Testis (tissue), 5 donors: ENCODE measurements at places on chromosomes 7 and 10. TPM values are rescaled to one million over a fixed set of nuclear protein-coding genes. Genes with fewer than 3 reads are reported as not detected.

ZCCHC24 gene
- total RNA-seq, result 38.6 TPM

TRIM74 gene
- total RNA-seq, result 3.3 TPM

KLF14 gene
- 0.93 TPM for total RNA-seq

CYP2E1 gene
- 9.6 TPM for total RNA-seq

ADCYAP1R1 gene
- total RNA-seq, result 4.8 TPM

GRID2IP gene
- total RNA-seq, result 1.9 TPM

CYP2C18 gene
- 1.1 TPM for total RNA-seq

DNA sequence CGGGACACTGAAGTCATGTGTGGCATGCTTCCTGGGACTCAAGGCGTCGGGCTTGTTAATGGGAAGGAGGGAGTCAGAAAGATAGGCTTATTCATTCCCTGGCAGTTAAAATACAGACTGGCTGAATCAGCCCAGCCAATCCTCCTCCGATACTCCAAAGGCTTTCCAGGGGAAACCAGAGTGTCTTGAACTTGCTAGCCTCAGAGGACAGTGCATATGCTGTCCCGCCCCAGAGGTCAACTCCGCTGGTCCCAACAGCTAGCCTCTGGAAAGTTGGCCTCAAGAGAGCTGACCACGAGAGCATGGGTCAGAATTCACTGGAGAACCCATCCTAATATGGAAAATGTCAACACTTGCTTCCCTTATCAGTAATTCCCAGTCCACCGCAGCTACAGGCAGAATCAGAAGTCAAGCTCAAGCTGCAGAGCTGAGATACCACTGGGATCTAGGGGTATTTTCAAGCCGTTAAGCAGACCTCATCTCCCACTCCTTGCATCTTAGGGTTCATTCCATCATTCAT lies 43.0 kb downstream of the ELMO1 start:
- H3K27ac ChIP-seq, result no peak overlapping the region
- H3K4me3 ChIP-seq, result no peak overlapping the region
- peak; percentile 52 for DNase-seq
- no peaks in the 10 kb centered on the region for H3K27me3 ChIP-seq
- peaks cover 15% of the 10 kb centered on the region for H3K4me1 ChIP-seq

GRCh38 chr7:4207011-4207410 lies 475.1 kb upstream of the FOXK1 start:
- H3K4me1 ChIP-seq, result no peaks in the 10 kb centered on the region
- DNase-seq, result no peak
- H3K27ac ChIP-seq, result no peak overlapping the region

- H3K27me3 ChIP-seq, result no peaks in the 10 kb centered on the region
- no peak overlapping the region for H3K27ac ChIP-seq
- DNase-seq, result no peak
- H3K4me3 ChIP-seq, result no peak overlapping the region
Observed at GRCh38 chr7:70775570-70776156, 356.3 kb upstream of the GALNT17 start.

- no peaks in the 10 kb centered on the region for H3K36me3 ChIP-seq
- DNase-seq, result no peak
- no peak overlapping the region for H3K27ac ChIP-seq
- H3K4me3 ChIP-seq, result no peak overlapping the region
- no peaks in the 10 kb centered on the region for H3K27me3 ChIP-seq
- H3K4me1 ChIP-seq, result no peaks in the 10 kb centered on the region
Observed at GRCh38 chr7:130452951-130453350, 12.1 kb upstream of the CEP41 start.

DNA sequence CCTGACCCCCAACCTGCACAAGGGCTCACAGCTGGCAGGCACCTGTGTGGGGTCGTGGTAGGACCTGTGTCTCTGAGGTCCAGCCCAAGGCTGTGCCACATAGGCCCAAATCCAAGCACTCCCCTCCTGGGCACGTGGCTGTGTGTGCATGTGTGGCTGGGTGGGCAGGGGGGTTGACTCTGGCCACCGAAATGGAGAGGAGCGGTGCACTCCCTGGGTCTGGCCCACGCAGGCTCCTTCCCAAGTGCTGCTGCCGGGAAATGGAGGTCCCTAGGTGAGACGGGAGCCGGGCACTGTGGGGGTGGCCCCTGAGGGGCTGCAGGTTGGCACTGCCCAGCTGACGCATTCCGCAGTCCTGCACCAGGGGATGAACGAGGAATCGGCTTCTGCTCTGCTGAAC lies 528.1 kb downstream of the DNAJB6 start:
- H3K4me1 ChIP-seq, result no peaks in the 10 kb centered on the region
- no peak overlapping the region for H3K4me3 ChIP-seq
- DNase-seq, result no peak
- H3K27me3 ChIP-seq, result no peaks in the 10 kb centered on the region

DNA sequence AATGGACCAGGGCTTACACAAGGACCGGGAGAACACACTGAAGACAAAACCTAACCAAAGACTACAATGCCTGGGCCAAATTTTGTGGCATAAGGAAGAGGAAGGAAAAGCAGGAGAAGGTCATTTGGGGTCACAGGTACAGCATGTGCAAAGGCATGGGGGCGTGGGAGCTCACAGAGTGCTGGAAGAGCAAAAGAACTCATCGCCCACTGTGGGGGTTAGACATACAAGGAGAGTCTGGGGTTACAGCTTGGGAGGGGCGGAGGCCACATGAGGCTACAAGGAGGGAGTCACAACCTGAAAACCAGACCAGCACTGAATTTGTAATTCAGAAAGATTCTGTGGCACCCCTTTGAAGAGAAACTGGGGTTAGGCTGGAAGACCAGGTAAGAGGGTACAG lies 9.7 kb downstream of the PUS7 start:
- no peaks in the 10 kb centered on the region for H3K27me3 ChIP-seq
- no peak overlapping the region for H3K4me3 ChIP-seq
- no peaks in the 10 kb centered on the region for H3K36me3 ChIP-seq
- H3K27ac ChIP-seq, result no peak overlapping the region
- no peaks in the 10 kb centered on the region for H3K4me1 ChIP-seq

GRCh38 chr10:89888321-89889070 lies 187.1 kb downstream of the KIF20B start:
- no peak for DNase-seq
- H3K27me3 ChIP-seq, result no peaks in the 10 kb centered on the region
- no peaks in the 10 kb centered on the region for H3K4me1 ChIP-seq
- H3K4me3 ChIP-seq, result no peak overlapping the region

DNA sequence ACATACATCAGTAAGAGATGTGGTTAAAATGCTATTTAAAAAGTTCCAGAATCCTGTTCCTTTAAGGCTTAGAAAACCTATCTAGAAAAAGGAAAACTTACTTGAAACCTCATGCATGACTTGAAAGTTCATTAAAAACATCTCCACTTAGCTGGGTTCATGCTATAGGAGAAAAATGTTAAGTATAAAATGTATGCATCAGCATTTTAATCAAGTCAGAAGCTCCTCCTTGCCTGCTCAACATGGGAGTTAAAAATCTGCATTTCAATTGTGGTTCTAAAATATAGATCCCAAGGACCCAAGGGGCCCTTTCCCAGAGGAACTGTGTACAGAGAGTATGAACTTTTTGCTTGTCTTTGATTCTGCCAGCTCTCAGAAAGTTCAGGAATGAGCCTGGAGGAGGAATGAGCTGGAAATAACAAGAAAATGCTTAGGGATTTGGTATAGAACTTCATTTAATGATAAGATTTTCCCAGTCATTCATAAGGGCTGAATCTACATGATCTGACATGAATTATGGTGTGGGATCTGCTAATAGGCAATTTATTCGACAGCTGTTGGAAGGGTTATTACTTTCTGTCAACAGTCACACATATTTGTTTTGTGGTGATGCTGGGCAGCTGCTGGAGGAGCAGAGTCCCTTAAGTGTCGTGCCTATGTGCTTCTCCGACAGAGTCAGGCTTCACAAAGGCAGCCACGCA lies 85.6 kb upstream of the MTPN start:
- H3K27me3 ChIP-seq, result no peaks in the 10 kb centered on the region
- H3K4me1 ChIP-seq, result no peaks in the 10 kb centered on the region
- no peak for DNase-seq

DNA sequence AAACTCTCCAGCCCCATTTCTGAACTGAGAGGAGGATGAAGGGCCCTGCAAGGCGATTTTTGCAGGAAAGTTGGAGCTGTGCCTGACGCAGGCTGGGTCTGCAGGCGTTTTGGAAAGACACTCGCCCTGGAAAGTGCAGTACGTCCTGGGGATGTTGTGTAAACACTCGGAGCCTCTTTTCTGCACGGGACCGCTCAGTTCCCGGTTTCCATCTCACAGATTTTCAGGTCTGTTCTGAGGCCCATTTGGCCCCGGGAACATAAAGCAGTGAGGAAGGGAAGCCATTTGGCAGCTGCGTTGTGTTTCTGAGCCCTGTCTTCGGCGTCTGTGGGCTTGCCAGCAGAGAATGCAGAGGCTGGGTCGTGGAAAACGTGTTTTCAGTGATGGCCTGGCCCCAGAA lies 655.0 kb upstream of the MGMT start:
- no peak overlapping the region for H3K27ac ChIP-seq
- H3K36me3 ChIP-seq, result no peaks in the 10 kb centered on the region
- no peak for DNase-seq
- no peaks in the 10 kb centered on the region for H3K27me3 ChIP-seq

DNA sequence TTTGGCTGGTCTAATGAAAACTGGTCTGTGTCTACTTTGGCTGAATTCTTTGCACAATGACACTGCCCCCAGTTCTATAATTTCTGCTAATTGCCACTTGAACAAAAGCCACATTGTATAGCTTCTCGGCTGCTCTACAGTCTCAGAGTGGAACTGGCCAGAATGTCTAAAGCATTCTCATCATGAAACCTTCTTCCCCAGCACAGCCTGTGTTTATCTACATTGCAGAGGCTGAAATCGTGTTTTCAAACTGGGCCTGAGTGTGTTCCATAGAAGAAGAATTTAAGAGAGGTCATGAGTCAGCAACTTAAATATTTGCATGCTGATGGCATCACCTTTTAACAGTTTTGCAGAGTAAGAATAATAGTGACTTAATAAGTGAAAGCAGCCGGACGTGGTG lies 177.2 kb downstream of the BUB3 start:
- DNase-seq, result no peak
- no peak overlapping the region for H3K4me3 ChIP-seq
- H3K27ac ChIP-seq, result no peak overlapping the region
- no peaks in the 10 kb centered on the region for H3K4me1 ChIP-seq

DNA sequence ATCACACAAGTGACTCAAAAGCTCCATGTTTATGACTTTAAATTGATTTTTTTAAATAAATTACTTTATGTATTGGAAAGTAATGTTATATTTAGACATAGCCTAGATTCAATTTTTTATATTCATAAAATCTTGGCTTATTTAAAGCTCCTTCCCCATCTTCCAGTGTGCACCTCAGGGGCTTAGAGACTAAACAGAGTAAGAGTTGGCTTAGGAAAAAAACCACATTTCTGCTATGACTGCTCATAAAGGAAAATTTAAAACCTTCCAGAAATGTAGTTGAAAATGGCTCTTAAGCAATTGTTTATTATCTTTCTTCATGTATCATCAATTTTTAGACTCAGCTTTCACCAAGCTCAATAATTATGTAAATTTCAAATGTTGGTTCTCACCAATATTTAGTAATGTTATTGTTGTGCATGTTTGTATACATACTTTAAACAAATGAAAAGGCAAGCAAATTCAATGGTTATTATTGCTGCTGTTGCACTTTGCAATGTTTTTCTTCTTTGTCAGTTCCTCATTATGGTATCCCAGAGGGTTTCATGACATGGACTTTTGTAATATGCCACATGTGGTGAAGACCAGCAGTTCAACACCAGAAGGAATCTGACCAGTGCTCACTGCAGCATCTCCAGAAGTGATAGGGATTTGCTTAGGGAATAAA lies 700.1 kb upstream of the ANKRD30A start:
- no peaks in the 10 kb centered on the region for H3K36me3 ChIP-seq
- H3K4me1 ChIP-seq, result no peaks in the 10 kb centered on the region
- no peaks in the 10 kb centered on the region for H3K27me3 ChIP-seq
- no peak overlapping the region for H3K4me3 ChIP-seq
- H3K27ac ChIP-seq, result no peak overlapping the region

- H3K27me3 ChIP-seq, result no peaks in the 10 kb centered on the region
- no peaks in the 10 kb centered on the region for H3K4me1 ChIP-seq
- H3K36me3 ChIP-seq, result no peaks in the 10 kb centered on the region
- no peak overlapping the region for H3K27ac ChIP-seq
- no peak for DNase-seq
Observed at GRCh38 chr10:11551916-11552602, 59.4 kb downstream of the USP6NL start.

DNA sequence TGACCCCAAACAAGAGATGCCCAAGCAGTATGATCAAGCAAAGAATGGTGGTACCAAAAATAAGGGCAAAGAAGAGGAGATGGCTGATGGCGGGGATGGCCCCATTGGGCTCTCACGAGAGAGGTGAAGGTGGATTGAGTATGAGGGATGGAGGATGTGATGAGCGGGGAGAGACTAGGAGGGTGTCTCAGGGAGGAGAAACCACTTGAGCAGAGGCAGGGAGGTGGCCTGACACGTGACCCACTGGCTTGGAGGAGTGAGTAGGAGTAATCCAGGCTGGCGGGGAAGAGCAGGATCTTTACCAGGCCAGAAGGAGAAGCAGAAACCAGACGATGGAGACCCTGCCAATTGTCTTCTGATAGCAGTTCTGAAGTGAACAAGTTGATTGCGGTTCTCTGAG lies 33.3 kb upstream of the ATXN7L1 start:
- H3K4me1 ChIP-seq, result no peaks in the 10 kb centered on the region
- no peak overlapping the region for H3K27ac ChIP-seq
- H3K36me3 ChIP-seq, result no peaks in the 10 kb centered on the region

DNA sequence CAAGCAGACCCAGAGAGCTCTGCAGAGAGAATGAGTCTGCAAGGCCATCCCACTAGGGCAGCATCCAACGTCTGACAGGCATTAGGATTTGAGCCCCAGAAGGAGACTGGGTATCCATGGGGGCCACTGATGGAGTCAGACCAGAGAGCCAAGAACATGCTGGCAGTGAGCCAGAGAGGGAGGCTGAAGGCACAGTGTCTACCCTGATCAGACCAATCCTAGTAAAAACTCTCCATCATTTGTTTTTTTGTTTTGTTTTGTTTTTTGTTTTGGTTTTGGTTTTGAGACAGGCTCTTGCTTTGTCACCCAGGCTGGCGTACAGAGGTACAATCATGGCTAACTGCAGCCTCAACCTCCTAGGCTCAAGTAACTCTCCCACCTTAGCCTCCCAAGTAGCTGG lies 133.1 kb upstream of the LYZL2 start:
- no peaks in the 10 kb centered on the region for H3K4me1 ChIP-seq
- H3K27me3 ChIP-seq, result no peaks in the 10 kb centered on the region
- no peak overlapping the region for H3K27ac ChIP-seq
- H3K4me3 ChIP-seq, result no peak overlapping the region

DNA sequence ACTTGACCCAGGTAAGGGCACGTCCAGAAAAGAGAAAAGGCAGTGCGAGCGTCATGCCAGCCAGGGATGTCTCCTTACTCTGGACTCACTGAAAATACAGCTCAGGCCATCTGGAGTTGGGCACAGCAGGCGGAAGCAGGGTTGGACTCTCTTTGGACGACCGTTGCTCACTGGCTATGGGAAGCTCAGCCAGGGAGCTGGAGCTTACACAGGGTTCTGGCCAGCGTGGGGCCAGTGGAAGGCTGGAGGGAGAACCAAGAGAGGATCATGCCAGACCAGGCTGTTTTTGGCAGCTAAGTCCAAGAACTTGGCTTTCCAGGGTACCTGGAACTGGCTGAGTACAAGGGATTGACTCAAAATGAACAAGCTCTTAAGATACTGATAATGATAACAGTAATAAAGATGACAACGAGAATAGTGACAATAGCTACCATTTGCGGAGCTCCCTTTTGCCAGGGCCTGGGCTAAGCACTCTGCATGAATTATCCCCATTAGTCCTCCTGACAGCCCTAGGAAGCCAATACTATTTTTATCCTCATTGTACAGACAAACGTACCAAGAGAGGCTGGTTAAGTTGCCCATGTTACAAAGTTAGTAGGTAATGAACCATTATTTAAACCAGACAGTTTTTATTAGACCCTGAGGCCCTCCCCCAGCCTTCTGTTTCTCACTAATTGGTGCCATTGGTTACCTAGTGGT lies 177.6 kb downstream of the PTPN20 start:
- no peak overlapping the region for H3K27ac ChIP-seq
- no peak for DNase-seq
- H3K4me3 ChIP-seq, result no peak overlapping the region
- H3K36me3 ChIP-seq, result no peaks in the 10 kb centered on the region
- no peaks in the 10 kb centered on the region for H3K4me1 ChIP-seq
